ENCODE measurements at places on chromosomes 4 and X. TPM values are rescaled to one million over a fixed set of nuclear protein-coding genes. Genes with fewer than 3 reads are reported as not detected.
A peak's percentile ranks its signal among the peaks of the same experiment; 100 is the strongest.

The EDNRA gene
- 8.1 TPM for total RNA-seq

GRCh38 chr4:8210010-8210409, 10.9 kb downstream of the SH3TC1 start:
- no peaks in the 10 kb centered on the region for H3K27me3 ChIP-seq
- H3K4me3 ChIP-seq = no peak overlapping the region
- peak overlapping the region; percentile 21 for H3K27ac ChIP-seq
- peaks cover 9% of the 10 kb centered on the region for H3K4me1 ChIP-seq
- no peaks in the 10 kb centered on the region for H3K36me3 ChIP-seq
- no peak for DNase-seq

DNA sequence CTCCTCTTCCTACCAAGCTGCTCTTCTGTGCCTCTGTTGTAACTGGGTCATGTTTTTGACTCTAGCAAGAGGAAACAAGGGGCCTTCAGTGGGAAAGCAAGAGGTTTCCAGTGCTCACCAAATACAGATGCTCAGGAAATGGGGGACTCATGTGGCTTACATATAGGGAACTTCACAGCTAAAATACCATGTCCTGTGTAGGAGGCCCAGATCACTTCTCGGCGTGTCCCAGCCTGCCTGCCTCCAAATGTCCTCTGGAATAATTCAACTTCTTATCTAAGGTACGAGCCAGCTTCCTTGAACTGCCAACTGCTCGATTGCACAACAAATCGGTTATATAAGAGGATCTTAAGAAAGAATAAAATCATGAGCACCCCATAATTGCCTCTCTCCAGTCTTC, 161.3 kb downstream of the KIT start:
- H3K4me3 ChIP-seq = no peak overlapping the region
- DNase-seq = no peak
- no peak overlapping the region for H3K27ac ChIP-seq
- no peaks in the 10 kb centered on the region for H3K27me3 ChIP-seq
- no peaks in the 10 kb centered on the region for H3K4me1 ChIP-seq
- H3K36me3 ChIP-seq = no peaks in the 10 kb centered on the region

- H3K36me3 ChIP-seq = no peaks in the 10 kb centered on the region
- H3K4me3 ChIP-seq = no peak overlapping the region
- peaks cover 4% of the 10 kb centered on the region for H3K27me3 ChIP-seq
Observed at GRCh38 chrX:41664375-41664901, 24.3 kb upstream of the GPR34 start.

DNA sequence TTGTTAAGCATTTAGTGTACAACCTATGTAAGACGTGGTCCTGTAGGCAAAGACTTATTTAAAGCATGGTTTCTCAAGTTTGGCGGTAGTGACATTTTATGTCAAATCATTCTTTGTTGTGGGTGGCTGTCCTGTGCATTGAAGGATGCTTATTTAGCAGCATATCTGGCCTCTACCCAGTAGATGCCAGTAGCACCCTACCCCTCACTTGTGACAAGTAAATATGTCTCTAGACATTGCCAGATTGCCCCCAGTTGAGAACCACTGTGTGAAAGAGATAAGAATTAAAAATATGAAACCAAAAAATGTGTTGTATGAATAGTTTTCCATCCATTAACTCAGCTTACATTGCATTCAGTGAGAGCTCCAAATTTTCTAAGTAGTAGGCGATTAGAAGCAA, 25.5 kb downstream of the MMAA start:
- H3K4me3 ChIP-seq = no peak overlapping the region
- H3K4me1 ChIP-seq = no peaks in the 10 kb centered on the region
- no peak for DNase-seq
- H3K27ac ChIP-seq = no peak overlapping the region
- no peaks in the 10 kb centered on the region for H3K36me3 ChIP-seq

GRCh38 chr4:185997296-185997695, 71.7 kb upstream of the TLR3 start:
- H3K27ac ChIP-seq = no peak overlapping the region
- H3K27me3 ChIP-seq = no peaks in the 10 kb centered on the region
- DNase-seq = no peak
- H3K36me3 ChIP-seq = no peaks in the 10 kb centered on the region

DNA sequence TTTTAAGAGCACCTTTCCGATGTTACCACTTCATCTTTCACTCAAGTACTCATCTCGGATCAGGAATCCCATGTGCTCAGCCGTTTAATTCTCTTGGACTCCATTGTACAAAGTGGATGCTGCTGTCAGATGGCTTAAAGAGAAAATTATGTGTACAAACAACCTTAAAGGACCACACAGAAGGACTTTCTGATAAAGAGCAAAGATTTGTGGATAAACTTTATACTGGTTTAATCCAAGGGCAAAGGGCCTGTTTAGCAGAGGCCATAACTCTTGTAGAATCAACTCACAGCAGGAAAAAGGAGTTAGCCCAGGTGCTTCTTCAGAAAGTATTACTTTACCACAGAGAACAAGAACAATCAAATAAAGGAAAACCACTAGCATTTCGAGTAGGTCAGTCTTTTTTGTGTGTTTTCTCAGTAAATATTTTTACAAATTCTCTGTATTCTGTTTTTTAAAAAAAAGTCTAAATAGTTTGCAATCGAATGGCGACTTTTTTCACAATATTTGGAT, 20.1 kb downstream of the MMAA start:
- no peaks in the 10 kb centered on the region for H3K4me1 ChIP-seq
- H3K36me3 ChIP-seq = peaks cover 7% of the 10 kb centered on the region
- H3K27ac ChIP-seq = no peak overlapping the region
- no peaks in the 10 kb centered on the region for H3K27me3 ChIP-seq
- DNase-seq = peak; percentile 66

The FHIP1A gene
- total RNA-seq = 16.5 TPM

The AIMP1 gene
- total RNA-seq = 47.1 TPM

DNA sequence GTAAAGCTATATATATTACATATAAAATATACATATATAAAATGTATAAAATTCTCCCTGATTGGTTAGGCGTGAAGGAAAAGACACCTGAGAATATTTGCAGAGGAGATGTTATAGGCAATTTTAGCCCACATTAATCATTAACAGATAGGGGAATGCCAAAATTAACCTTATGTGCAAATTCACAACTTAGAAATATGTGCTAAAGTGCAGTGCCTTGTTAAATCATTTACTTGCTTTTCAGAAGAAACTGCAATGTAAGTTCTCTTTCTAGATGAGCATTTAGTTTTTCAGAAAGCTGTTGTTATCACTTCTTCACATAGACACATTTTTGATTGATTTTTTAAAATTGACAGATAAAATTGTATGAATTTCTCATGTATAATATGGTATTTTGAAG, 5.6 kb downstream of the TASL start:
- H3K27ac ChIP-seq = no peak overlapping the region
- DNase-seq = no peak
- H3K4me1 ChIP-seq = no peaks in the 10 kb centered on the region
- H3K27me3 ChIP-seq = no peaks in the 10 kb centered on the region

DNA sequence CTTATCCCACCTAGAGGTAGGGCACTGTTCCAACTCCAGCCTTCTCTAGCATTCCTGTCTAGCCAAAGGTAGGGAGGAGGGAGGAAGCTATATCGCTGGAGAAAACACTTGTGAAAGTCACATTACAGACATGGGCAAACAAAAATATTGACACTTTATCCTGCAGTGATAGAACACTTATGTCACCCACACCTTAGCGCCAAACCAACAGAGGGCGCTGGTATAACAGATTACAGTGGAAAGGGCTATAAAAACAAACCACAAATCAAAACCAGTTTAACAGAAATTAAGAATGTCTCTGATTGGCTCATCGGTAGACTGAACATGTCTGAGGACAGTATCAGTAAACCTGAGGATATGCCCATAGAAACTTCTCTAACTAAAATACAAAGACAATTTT, 451.3 kb downstream of the TLL1 start:
- no peaks in the 10 kb centered on the region for H3K27me3 ChIP-seq
- no peaks in the 10 kb centered on the region for H3K4me1 ChIP-seq
- H3K36me3 ChIP-seq = no peaks in the 10 kb centered on the region
- no peak overlapping the region for H3K27ac ChIP-seq

DNA sequence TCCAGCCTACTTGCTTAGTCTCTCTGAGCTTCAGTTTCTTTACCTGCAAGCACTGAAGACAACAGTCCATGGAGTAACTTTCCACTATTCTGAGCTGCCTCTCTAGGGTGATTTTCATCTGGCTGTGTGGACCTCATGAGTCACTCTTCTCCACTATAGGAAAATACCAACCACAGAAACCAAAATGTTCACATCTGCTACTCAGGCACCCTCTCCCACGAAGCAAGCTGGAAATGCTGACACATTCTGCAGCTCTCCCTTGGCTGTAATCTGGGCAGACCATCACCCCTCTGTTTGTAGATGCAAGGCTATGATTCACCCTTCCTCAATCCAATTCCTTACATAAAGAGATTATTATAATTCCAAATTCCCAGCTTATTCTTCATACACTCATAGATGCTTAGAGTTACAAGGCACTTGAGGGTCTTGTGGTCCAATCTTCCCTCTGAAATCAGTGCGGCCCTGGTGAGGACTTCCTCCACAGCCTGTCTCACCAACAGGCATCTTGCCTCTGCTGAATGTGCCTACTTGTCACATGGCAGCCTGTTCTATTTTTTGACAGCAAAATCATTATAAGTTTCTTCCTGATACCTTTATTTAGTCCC, 97.0 kb upstream of the LNX1 start:
- H3K27ac ChIP-seq = no peak overlapping the region
- no peak for DNase-seq
- no peaks in the 10 kb centered on the region for H3K27me3 ChIP-seq
- no peak overlapping the region for H3K4me3 ChIP-seq
- H3K4me1 ChIP-seq = no peaks in the 10 kb centered on the region

DNA sequence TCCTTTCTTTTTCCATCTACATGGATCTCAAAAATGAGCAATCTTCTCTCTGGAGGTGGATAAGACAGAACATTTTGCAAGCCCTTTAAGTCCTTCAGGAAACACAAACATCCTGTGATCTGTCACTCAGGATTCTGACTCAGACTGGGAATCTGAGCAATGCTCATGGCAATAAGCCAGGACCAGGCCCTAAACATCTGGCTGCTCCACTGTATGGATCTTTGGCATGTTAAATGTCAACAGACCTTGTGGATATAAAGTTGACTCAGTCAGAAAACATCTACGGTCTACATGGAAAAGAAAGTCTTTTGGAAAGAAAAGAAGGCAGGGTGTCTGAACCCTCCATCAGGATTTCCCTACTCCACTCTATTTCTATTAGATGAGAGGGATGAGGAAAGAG, 17.8 kb upstream of the CHIC2 start:
- H3K36me3 ChIP-seq = no peaks in the 10 kb centered on the region
- no peak for DNase-seq
- H3K4me1 ChIP-seq = no peaks in the 10 kb centered on the region
- H3K27me3 ChIP-seq = no peaks in the 10 kb centered on the region
- no peak overlapping the region for H3K4me3 ChIP-seq

GRCh38 chr4:137572647-137573046, 40.4 kb upstream of the PCDH18 start:
- H3K27ac ChIP-seq = no peak overlapping the region
- no peak overlapping the region for H3K4me3 ChIP-seq
- H3K36me3 ChIP-seq = no peaks in the 10 kb centered on the region

GRCh38 chrX:105636667-105637066, 185.7 kb upstream of the NRK start:
- no peaks in the 10 kb centered on the region for H3K36me3 ChIP-seq
- no peak overlapping the region for H3K27ac ChIP-seq
- DNase-seq = peak; percentile 8

DNA sequence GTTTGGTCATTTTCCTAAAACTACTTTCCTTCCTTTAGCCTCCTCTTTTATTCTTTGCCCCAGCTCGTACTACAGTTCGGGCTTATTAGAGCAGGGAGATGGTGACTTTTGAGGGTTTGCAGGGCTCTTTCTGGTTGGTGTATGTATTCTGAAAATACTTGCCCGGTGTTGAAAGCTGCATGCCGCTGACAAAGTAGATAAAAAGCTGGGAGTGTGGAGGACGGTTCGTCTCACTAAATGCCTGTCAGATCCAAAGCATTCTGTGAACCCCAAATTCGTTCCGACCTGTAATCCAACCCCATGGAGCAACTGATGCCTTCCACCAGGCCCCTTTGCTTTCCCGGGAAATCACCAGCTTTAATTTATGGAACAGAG, 19.2 kb downstream of the TRIM2 start:
- H3K36me3 ChIP-seq = no peaks in the 10 kb centered on the region
- H3K27me3 ChIP-seq = no peaks in the 10 kb centered on the region
- H3K4me3 ChIP-seq = peak overlapping the region; percentile 73
- DNase-seq = no peak
- H3K27ac ChIP-seq = peak overlapping the region; percentile 96
- peaks cover 11% of the 10 kb centered on the region for H3K4me1 ChIP-seq
